Fibroblast of skin of scalp (primary cell): ENCODE measurements at places on chromosomes 4 and X.
A peak's percentile ranks its signal among the peaks of the same experiment; 100 is the strongest.

GRCh38 chr4:157459785-157460184 lies 239.3 kb downstream of the GRIA2 start:
- no peak for DNase-seq

DNA sequence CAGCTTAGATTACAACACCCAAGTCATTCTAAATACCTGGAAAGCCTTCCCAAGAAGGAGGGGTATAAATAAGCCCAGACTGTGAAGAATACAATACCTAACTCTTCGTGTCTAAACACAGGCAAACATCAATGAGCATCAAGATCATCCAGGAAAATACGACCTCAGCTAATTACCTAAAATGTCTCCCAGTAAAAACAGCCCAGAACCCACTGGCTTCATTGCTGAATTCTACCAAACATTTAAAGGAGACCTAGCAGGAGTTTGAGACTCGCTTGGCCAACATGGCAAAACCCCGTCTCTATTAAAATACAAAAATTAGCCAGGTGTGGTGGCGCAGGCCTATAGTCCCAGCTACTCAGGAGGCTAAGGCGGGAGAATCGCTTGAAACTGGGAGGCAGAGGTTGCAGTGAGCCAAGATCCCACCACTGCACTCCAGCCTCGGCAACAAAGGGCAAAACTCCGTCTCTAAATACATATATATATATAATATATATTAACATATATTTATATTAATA lies 19.1 kb upstream of the HSFX4 start:
- no peak for DNase-seq

DNA sequence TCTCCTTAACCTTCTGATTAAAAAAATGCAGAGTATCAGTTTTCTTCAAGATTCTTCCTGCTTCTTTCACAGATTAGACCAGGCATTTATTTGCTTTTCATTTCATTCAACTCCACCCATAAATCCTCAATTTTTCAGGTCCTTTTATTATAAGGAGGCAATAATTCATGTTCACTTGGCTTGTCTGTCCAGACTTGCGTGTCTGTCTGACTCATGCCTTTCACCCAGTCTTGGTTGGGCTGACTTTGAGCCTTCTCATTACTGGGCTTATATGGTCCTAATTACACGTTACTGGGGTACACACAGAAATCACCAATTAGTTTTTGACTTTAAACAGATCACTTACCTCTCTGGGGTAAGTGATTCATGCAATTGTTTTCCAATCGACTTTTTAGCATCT lies 48.8 kb upstream of the GALNT7 start:
- no peak for DNase-seq

DNA sequence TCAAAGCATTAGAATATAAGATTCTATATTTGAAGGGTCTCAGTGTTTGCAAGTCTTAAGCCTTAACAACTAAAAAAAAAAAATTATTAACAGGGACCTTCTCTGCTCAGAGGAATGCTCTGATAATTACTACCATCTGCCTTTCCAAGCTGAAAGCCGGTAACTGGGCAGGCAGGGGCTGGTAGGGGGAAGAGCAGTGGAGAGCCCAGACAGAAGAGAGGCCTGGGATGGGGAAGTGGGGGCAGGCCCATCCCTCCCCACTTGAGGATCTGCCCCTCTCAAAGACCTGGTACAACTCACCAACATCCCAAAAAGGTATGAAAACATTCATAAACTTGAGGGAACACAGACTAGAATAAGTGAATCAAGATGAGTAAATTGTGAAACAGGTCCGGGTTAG lies 113.9 kb downstream of the QDPR start:
- DNase-seq, result peak; percentile 5

- peak; percentile 99 for DNase-seq
Observed at GRCh38 chr4:155906554-155907247, 3.2 kb downstream of the TDO2 start.

GRCh38 chr4:162409048-162409447 lies 245.2 kb upstream of the FSTL5 start:
- DNase-seq, result no peak

- no peak for DNase-seq
Observed at GRCh38 chr4:113270520-113271319, 221.3 kb downstream of the ANK2 start.

DNA sequence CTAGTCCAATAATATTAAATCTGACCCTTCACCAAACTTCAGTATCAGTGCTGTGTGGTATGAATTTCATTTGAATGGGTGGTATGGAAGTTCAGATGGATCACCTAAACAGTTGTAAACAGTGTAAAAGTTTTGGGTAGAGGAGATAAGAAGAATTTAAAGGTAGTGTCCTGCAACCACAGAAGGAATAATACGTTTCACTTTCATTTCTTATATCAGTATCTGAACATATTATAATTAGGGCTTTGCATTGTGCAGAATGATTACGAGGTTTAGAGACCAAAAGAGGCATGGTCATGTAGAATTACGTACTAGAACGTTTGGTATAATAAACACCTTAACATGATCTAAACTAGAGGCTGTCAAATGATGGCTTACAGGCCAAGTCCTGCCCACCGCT lies 116.1 kb downstream of the PDLIM5 start:
- no peak for DNase-seq

- no peak for DNase-seq
Observed at GRCh38 chr4:147173797-147174432, 228.3 kb upstream of the TTC29 start.

- peak; percentile 23 for DNase-seq
Observed at GRCh38 chrX:119573840-119574393, 446 bp upstream of the UBE2A start.

DNA sequence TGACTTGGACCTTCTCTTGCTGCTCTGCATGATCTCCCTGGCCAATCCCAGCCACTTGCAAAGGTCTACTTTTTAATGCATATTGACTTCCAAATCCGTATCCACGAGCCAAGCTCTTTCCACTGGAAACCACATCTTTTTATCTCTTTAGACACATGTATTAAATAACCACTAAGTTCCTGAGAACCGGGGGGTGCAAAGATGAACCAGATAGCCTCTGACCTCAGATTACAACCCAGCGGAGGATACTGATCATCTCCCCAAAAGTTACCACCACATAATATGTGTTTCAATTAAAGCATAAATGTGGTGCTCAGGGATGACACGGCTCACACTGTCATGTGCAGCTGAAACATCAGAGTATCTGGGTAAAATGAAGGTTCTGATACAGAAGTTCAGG lies 40.4 kb upstream of the FAM9B start:
- DNase-seq, result no peak

- peak; percentile 38 for DNase-seq
Observed at GRCh38 chrX:101417981-101418841, 10.2 kb downstream of the HNRNPH2 start.

GRCh38 chrX:9539605-9540387 lies 74.9 kb downstream of the TBL1X start:
- DNase-seq, result no peak

- DNase-seq, result no peak
Observed at GRCh38 chrX:110163488-110163887, 154.4 kb downstream of the AMMECR1 start.

- no peak for DNase-seq
Observed at GRCh38 chr4:151455212-151455611, 46.2 kb downstream of the FHIP1A start.

DNA sequence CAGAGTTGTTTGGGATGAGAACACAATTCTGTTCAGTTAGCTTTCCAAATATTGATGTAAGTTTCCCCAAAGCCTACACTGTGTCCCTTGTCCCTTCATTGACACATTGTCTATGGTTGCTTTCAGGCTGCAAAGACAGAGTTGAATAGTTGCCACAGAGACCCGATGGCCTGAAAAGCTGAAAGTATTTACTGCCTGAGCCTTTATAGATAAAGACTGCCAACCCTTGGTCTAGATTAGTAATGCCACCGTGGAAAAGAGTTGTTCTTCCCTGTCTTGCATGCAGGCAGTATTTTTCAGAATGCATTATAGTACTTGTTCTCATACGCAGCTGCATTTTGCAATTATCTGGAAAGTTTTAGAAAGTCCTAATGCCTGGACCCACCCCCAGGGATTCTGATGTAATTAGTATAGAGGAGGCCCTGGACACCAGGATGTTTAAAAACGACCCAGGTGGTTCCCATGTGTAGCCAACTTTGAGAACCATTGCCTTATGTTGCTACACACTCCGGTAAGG lies 180.8 kb downstream of the FRMPD4 start:
- no peak for DNase-seq

DNA sequence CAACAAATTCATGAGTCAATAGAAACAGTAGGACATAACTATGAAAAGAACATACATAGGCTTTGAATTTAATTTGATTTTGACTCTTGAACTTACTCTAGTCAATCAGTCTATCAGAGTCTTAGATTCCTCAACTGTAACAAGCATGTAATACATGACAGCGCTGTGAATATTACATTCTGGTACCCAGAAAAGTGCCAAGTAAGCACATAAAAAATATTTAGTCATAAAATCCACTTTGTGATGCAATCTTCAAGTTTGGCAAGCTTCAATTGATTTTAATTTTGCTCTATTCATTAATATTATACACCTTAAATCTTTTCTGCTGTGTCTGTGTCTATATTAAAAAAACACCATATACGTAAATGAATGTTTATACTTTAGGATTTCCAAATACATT lies 483.3 kb downstream of the PRR32 start:
- DNase-seq, result no peak

DNA sequence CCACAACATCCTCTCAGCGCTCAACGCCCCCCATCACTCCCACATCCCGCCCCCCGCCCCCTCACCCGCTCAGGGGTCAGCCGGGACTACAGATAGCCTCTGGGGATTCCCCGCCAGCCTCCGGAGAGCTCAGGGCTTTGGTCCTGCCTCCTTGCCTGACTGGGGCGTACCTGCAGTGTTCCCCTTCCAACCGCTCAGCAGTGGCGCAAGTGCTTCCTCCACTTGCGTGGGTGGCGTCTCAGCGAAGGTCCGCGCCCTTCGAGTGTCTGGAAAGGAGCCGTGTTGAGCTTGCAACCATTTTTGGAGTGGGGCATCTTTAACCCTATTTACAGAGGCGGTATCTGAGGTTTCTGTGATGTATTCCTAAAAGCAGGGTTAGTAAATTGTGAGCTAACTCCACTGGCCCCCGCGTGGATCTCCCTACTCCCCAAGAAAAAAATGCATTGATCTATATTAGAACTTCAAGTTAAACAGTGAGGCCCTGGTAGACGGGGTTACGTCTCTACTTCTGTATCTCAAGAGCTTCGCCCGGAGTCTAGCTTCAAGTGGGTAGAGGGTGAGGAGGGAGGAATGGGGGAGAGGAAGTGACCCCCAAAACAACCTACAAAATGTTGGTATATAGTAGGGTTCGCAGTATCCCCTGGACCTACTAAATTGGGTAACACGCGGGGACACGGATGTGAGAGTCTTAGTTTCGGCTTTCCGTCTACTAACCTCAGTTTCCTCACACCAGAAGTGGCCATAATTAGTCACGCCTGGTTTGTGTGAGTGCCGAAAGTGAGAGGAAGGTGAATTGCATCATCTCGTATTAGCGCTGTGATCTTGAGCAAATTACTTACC lies 16.1 kb downstream of the NKX3-2 start:
- no peak for DNase-seq

GRCh38 chrX:14351611-14352303 lies 177.6 kb upstream of the GLRA2 start:
- no peak for DNase-seq

DNA sequence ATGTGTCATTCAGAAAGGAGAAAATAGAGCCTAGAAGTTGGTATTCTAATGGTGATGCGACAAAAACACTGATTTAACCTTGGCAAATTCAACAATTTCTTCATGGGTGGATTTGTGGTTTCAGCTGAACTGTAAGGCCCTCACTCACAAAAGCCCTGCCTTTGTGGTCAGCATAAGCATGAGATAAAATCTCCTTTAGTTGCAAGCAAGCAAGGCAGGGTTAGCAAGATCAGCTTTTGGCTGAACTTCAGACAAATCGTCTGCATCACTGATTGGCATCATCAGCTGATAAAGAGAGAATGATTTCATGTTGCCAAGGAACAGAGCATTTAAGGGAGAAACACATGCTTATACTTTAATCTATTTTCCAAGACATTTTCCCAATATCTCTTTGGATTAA lies 2582.2 kb downstream of the PCDH7 start:
- no peak for DNase-seq
